ENCODE measurements at places on chromosomes 2 and 18. TPM values are rescaled to one million over a fixed set of nuclear protein-coding genes. Genes with fewer than 3 reads are reported as not detected.

Gene ANO7
- polyA plus RNA-seq: 0.04 TPM

- DNase-seq: no peak
Observed at GRCh38 chr18:10416065-10416464, 38.4 kb upstream of the APCDD1 start.

GRCh38 chr18:55489034-55489986 is 98.7 kb downstream of the TCF4 start:
- peak; percentile 60 for DNase-seq

GRCh38 chr2:109386004-109386695 is 227.6 kb downstream of the SEPTIN10 start:
- no peak for DNase-seq

DNA sequence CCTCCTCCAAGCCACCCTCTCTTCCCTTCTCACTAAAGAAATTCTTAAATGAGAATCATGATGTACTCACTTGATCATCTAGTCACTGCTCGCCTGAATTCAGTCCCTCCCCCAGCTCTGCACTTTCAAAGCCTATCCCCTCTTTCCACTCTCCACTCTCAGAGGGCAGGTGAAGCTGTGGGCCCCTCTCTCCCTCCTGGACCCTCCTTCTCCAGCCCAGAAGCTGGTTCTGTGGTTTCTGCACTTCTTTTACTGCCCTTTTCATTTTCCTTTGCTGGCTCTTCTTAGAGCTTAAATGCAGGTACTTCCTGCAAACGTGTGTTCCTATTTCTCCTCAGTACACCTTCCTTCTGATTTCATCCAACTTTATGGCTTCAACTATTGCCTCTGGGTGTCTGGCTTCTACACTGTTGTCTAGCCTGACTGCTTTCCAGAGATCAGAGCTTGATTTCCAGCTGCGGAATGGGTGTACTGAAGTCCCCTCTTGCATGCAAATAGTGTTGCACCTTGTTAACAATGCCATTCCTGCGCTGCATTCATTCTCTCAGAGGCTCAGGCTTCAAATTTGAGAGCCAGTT is 15.3 kb upstream of the TXNDC2 start:
- no peak for DNase-seq

GRCh38 chr18:3914109-3914508 is 464.1 kb downstream of the TGIF1 start:
- no peak for DNase-seq

GRCh38 chr18:58057291-58057965 is 13.4 kb downstream of the NEDD4L start:
- DNase-seq: no peak

Data from B cell (primary cell).